ENCODE measurements at places on chromosomes 11 and 22. TPM values are rescaled to one million over a fixed set of nuclear protein-coding genes. Genes with fewer than 3 reads are reported as not detected.

HTR3A gene
- not detected for total RNA-seq

TRIM29 gene
- total RNA-seq: 5.0 TPM

MUC6 gene
- total RNA-seq: 0.01 TPM

HPS4 gene
- total RNA-seq: 17.1 TPM

CCDC116 gene
- total RNA-seq: not detected

THYN1 gene
- total RNA-seq: 16.9 TPM

GATD1 gene
- 47.9 TPM for total RNA-seq

KCTD17 gene
- total RNA-seq: 22.1 TPM

OR5L1 gene
- not detected for total RNA-seq

METTL15 gene
- total RNA-seq: 9.0 TPM

PGAP2 gene
- total RNA-seq: 25.3 TPM
